CD4-positive, alpha-beta memory T cell (primary cell): ENCODE measurements at places on chromosomes 1 and 21.

DNA sequence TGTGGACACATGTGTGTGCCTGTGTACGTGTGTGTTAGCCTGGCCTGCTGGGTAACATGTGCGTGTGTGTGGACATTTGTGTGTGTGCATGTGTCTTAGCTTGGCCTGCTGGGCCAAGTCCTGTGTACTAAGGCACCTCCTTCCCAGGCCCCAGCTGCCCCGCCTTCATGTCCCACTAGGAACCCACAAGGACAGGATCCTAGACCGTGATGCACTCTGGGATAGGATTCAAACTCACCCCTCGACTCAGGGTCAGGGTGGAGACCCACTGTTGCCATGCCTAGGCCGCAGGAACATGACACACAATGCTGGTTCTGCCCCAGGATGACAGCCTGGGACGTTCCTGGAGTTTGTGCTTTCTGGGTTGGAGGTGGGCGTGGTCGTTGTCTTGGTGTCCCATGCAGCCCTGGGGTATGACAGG is 89.9 kb upstream of the TMPRSS2 start:
- DNase-seq, result no peak

- DNase-seq, result no peak
These were observed 44.4 kb downstream of the C1orf198 start for GRCh38 chr1:230823931-230824381.

DNA sequence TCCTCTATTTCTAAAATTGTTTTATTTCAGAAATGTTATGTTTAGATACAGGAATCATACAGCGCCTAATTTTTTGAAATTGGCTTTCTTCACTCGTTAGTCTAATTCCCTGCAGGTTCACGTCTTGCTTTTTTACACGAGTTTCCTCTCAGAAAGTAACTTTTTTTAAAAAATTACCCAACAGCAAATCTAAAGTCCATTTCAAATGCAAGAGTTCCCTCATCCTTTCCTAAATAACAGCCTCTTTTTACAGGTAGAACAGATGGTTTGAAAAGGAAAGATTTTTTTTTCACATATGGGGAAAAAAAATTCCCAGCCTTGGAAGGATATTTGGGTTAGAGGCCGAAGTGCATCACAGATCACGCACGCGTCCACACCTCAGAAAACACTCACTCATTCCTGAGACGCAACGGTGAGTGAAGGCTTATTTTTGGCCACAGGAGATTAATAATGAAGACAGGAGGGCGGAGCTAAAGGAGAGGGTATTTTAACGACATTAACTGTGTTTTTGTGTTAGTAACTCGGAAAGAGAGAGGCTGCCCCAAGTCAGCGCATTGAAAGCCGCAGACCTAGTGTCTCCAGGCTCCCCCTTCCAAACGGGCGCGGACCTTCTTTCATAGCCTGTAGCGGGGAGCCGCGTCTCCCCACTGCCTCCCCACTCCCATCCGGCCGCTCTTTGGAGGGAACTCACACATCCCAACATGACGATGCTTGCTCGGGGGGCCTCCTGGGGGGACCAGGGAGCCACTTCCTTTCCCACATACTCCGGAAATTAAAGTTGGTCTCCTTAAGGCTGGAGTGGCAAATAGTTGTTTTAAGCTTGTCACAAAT is 969 bp upstream of the RIPK4 start:
- DNase-seq, result no peak

DNA sequence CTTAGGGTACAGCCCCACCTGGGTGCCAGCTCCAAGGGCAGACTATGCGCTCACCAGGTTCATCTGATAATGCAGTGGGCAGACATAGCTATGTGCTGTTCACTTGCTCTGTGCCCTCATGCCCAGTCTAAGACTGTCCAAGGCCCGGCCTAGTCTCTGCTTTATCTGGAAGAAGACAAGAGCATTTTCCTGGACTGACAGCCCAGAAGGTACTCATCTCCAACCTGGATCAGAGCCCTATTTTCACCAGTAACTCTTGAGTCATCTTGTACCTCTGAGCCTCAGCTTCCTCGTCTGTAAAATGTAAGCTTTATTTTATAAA is 28.5 kb upstream of the LRRC8C start:
- DNase-seq, result no peak
